NCI-H460 (cell line): ENCODE measurements at places on chromosomes 2 and 18. TPM values are rescaled to one million over a fixed set of nuclear protein-coding genes. Genes with fewer than 3 reads are reported as not detected.

The AGXT gene
- not detected in 2 replicates for total RNA-seq

The DPP10 gene
- total RNA-seq: 38.3 and 53.0 TPM in 2 replicates

DNA sequence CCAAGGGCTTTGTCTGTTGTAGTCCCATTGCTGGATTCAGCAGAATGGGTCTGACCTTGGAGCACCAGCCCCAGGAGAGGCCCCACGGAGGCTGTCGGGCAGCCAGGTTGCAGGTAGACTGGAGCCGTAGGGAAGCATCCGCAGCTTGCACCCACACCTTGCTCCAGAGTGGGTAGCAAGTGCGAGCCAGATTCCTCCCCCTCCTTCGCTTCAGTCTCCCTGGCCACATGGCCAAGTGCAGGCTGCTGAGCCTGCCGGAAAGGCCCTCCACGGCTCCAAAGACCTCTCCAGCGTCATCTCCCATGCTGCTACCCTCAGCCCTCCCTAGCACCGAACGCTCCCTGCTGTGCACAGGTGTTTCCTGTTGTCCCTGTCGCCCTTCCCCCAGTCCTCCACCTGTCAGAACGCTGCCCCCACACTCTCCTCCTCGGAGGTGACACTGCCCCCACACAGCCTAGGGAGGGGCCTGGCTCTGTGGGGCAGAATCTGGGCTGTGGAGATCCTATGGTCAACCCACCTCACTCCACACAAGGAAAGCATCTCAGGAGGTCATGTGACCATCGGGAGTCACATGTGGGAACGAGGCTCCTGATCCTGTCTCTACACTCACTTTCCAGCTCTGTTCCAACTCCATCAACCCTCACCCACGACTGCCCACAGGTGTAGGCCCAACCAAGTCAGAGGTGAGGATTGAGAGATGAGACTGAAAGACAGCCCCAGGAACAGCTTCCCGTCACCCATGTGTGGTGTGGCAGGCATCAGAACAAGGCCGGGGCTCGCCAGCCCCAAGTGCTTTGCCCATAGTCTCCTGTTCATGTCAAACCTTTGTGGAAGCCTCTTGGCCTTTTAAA, 8.3 kb downstream of the KCNF1 start:
- no peak for DNase-seq

- no peak for DNase-seq
Observed at GRCh38 chr2:26946841-26947784, 23.3 kb upstream of the MAPRE3 start.

The IL18R1 gene
- total RNA-seq: 35.5 and 40.3 TPM in 2 replicates

The ZNF638 gene
- total RNA-seq: 127 and 137 TPM in 2 replicates

GRCh38 chr2:195543902-195544894, 112.8 kb upstream of the SLC39A10 start:
- no peak for DNase-seq

- no peak for DNase-seq
Observed at GRCh38 chr2:109663721-109664120, 49.6 kb downstream of the SOWAHC start.

DNA sequence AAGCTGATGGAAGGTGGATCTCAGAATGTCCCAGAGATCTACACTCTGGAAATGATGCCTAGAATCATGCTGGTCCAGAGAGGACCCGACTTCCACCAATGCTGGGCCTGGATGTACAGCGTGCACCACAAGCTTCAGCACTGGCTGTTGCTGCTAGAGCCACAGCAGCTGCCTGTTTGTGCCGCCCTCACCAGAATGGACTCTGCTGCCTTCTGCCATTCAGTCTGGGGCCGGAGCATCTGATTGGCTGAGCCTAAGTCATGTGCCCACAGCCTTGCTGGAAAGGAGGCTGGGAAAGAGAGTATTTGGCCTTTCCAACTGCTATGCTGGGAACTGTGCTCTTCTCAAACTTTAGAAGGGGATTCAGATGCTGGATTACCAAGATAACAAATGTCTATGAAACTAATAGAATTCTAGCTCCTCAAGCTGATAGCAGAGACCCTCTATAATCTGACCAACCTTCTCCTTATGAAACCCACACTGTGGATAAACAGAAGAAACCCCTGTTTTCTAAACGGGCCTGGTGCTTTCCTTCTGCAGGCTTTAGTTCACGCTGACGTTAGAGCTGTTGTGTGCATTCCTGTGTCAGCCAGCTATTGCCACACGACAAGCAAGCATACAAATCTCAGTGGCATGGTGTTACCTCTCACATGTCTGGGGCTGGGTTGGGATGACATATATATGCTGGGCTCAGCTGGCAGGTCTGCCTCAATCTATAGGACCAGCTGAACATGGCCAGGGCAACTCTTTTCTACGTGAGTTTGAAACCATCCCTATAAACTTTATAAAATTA, 4.1 kb upstream of the LOXHD1 start:
- DNase-seq: no peak

The MSTN gene
- 0.07 and 0.17 TPM in 2 replicates for total RNA-seq

DNA sequence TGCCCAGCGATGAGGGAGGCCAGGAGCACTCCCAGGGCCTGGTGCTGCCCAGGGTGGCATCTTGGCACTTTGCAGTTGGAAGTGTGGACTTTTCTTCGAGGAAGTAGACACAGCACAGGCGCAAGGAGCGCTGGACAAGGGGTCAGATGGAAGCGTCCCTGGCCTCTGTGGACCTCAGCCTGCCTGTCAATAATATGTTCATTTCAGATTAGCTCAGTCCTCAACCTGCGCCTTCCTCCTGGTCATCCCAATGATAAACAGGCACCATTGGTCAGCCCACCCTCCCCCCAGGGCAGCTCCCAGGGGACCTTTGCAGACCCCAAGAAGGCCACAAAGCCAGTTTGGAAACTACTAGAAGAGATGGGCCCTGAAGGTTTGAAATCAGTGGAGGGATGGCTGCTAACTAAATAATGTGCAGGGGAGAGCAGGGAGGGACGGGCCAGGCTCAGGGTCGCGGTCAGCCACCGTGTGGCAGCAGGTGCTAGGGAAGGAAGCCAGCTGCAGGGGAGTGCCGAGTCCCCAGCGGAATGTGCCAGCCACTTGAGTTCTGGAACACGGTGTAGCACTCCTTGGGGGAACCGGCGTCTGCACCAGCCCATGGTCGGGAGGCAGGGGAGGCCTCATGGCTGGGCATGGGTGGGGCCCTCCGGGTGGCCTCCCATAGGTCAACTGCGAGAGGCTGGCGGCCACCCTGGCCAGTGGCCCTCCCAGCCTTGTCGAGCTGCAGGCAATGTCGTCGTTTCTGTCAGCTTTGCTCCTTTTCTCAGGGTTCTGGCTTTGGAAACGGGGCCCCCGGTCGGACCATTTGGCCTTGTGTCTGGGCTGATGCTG, 59.9 kb downstream of the ADI1 start:
- DNase-seq: no peak

The NCKAP5 gene
- 10.0 and 10.5 TPM in 2 replicates for total RNA-seq

The C2orf78 gene
- not detected in 2 replicates for total RNA-seq

DNA sequence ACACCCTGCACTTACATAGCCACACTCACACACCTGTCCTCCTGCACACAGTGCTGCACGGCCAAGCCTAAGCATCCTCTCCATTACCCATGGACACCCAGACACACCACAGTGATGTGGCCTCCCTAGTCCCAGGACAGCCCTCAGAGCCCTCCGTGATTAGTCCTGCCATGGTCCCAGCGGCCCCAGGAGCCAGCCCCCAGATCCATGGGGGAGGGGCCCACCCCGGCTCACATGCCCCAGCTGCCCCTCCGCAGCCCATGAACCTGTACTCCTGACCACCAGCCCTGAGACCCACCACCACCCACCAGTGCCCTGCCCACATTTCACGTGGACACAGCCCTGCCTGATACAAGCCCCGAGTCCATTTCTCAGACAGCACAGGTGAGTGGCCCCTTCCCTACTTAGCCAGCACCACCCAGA, 8.1 kb upstream of the DUSP2 start:
- no peak for DNase-seq

- no peak for DNase-seq
Observed at GRCh38 chr2:215929602-215930335, 83.6 kb downstream of the MREG start.

DNA sequence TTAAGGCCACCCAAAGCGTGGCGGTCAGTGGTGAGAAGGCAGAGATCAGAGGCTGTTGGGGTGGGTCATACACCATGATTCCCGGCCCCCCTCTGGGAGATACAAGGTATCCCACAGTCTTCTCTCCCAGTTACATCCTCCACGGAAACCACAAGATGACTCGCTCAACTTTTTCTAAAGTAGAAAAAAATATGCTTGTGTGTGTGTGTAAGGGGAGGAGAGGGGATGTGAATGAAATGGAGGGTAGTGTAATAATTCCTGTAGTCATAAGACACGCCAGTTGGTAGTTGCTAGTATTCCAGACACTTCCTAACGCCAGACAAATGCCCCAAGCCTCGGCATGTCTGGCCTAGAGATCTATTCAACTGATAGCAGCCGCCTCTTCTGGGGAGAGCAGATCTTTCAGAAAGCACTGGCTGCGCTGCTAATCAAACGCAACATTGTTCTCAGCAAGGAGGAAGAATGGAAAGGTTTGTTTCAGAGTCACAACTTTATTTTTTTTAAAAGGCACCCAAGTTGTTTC, 143.5 kb downstream of the TGIF1 start:
- DNase-seq: no peak

DNA sequence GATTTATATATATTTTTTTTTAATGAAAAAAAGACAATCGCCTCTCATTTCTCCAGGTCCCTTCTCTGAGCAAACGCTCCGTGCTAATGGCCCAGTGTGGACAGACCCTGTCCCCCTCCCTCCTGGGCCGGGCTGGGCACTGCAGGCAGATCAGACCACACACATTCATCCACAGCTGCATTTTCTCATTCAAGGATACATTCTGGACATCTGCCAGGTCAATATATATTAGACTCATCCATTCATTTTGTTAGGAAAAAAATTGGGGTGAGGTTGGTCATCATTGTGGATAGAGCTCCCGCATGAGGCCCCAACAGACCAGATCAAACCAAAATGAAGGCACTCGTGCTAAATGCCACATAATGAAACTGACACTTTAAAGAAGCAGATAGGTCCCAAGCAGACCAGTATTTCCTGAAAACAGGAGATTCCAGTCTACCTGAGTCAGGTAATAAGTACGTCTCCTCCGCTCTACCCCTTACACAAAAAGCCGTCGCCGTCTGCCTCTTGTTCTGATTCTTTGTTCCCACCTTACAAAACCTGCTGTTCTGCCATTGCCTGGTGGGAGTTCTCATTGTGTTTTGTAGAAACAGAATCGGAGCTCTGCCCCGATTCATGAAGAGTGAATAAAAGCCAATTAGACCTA, 15.4 kb upstream of the OTOS start:
- no peak for DNase-seq

The ALPP gene
- total RNA-seq: not detected in 2 replicates

DNA sequence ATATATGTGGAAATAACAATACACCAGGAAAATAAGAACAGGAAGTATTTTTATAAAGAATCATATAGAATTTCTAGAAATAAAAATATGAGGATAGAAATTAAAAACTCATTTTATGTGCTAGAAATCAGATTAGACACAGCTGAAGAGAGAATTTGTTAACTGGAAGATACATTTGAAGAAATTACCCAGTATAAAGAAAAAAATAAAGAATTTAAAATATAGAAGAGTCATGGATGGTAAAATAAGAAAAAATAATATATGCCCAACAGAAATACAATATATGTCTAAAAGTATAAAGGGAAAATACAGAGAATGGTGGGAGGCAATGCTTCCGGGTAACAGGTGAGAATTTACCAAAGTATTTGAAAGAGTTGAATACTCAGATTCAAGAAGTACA, 539.9 kb downstream of the NR4A2 start:
- no peak for DNase-seq

DNA sequence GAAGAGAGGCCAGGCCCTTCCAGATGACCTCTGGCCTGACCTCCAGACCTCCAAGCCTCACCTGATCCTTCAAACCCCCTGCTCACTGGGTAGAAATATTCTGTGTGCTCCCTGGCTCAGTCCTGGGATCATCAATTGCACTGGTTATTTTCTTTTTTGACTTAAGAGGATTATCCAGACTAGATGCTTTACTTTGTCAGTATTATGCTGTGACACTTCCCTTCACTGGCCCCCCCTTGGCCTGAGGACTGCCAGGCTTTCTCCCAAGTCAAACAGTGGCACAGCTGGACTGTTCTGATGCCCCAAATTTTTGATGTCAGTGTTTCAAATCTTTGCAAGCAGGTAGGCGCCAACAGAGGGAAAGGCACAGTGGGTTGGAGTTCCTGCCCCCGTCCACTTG, 156.3 kb upstream of the SKOR2 start:
- no peak for DNase-seq

DNA sequence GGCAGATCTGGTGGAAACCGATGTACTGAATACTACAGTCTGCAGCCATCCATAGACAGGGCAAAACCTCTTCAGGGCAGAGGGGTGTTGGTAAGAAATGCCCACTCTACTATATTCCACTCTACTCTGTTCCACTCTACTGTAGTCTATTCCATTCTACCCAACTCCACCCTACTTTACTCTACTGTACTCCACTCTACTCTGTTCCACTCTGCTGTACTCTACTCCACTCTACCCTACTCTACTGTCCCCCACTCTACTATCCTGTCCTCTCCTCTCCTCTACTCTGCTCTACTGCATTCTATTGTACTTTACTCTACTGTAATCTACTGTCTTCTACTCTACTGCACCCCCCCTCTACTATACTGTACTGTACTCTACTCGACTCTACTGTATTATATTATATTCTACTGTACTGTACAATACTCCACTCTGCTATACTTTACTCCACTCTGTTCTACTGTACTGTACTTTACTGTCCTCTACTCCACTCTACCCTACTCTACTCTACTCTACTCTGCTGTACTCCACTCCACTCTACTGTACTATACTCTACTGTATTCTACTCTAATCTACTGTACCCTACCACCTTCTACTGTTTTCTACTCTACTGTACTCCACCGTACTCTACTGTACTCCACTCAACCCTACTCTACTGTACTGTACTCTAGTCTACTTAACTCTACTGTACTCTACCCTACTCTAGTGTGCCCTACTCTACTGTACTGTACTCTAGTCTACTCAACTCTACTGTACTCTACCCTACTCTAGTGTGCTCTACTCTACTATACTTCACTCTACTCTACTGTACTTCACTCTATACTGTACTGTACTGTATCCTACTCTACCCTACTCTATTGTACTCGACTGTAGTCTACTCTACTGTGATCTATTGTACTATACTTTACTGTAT, 17.0 kb upstream of the FOXI3 start:
- no peak for DNase-seq
